ENCODE measurements at places on chromosomes 5 and 9.

- DNase-seq = no peak
These were observed 160.6 kb downstream of the PALM2AKAP2 start for GRCh38 chr9:109940561-109940960.

- DNase-seq = no peak
These were observed 337.9 kb downstream of the IRX1 start for GRCh38 chr5:3933536-3933935.

GRCh38 chr5:137700282-137700680 lies 35.6 kb downstream of the KLHL3 start:
- DNase-seq = no peak

- DNase-seq = peak; percentile 64
These were observed 9.3 kb upstream of the ZDHHC12 start for GRCh38 chr9:128733256-128733655.

DNA sequence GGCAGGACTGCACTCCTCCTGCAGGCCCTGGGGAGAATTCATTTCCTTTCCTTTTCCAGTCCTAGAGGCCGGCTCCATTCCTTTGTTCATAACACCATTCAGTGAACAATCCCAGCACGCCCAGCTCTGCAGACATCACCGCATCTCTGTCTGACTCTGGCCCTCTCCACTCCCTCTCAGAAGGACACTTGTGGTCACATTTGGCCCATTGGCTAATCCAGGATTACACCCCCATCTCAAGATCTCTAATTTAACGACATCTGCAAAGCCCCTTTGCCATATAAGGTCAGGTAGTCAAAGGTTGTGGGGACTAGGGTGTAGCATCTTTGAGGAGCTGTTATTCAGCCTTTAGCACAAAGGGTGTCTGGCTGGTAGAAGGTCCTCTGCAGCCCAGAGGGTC lies 185.0 kb upstream of the DAP start:
- DNase-seq = no peak

DNA sequence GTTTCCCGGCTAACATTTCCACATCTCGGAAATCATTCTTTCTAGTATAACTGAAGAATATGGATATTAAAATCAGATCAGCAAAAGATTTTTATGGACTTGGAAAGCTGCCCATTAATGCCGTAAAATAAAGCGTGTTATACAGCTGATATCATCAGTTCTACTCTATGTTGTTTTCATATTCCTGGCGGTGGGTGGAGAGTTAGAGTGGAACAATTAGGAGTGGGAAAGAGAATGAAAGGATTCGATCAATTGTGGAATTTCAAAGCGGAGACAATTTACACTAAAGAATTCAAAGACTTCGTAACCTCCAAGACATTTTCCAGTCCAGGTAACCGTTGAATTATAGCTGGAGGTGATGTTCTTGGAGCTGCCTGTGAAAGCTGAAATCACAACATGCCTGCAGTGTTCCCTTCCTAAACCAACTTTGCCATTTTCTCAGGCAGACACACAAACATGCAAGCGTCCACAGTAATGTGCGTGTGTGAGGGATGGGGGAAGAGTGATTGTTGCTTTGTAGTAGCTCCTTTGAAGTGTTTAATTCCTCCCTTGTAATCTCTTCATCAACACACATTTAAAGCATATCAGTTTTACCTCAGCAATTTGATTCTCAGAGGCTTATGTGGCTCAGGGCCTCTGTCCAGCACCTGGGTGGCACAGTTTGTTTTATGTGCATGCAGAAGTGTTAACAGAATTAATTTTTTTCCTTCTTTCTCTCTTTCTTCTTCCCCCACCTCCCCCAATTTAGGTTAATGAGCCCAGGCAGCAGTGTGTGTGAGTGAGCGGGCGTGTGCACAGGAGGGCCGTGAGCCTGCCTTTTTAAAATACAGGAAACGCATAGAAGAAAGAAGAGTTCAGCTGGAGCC lies 544.1 kb downstream of the RAB3C start:
- DNase-seq = peak; percentile 17

GRCh38 chr9:104808035-104808614 lies 44.2 kb downstream of the NIPSNAP3B start:
- DNase-seq = no peak
